ENCODE measurements at places on chromosomes 5 and 9.

GRCh38 chr5:158349987-158350386 is 491.0 kb upstream of the CLINT1 start:
- DNase-seq = no peak

DNA sequence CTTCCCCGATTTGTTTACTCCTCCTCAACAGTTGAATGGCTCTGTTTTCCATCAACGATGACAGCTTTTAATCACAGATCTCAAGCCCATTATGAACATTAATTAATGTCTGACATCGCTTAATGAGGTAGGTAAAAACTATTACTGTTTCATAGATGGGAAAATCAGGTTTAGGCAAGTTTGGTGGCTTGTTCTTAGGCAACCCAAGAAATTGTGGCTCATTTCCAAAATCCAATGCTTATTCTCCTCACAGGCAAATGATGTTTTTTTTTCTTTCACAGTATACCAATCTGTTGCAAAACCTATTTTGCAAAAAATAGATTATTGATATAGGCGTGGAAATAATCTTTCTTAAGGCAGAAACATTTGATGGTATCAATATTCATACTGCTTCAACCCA is 70.8 kb upstream of the CHD1 start:
- DNase-seq = no peak

DNA sequence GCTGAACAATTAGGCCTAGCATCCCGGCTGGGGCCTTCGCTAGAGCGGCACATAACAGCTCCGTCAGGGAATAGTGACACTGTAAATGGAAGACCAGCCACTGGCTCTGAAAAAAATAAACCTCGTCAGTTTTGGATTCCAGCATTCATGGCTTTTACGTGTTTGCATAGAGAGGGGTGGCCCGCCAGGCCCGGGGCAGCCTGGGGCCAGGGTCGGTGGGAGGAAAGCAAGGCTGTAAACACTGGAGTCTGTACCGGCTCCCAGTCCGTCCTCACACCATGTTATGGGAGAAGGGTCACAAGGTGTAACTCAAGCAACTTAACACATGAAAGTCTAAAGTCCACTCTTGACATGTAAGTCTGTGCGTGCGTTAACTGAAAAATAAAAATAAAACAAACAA is 11.2 kb downstream of the CCNI2 start:
- no peak for DNase-seq

DNA sequence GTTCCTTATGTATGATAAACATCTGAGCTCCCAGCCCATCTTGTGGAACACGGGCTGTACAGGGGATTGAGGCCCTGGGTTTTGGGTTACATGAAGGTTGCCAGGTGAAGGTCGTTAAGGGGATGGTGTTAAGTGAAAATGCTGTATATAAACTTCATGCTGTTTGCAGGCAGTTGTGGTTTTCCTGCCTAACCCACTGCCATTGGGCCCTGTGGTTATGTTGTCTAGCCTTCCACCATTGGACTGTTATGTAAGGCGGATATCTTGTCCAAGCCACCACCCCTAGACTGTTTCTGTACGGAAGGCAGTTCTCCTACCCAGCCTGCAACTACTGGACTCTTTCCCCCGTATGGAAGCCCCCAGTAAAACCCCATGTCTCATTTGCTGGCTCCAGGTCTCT is 246.1 kb downstream of the KIF4B start:
- no peak for DNase-seq

DNA sequence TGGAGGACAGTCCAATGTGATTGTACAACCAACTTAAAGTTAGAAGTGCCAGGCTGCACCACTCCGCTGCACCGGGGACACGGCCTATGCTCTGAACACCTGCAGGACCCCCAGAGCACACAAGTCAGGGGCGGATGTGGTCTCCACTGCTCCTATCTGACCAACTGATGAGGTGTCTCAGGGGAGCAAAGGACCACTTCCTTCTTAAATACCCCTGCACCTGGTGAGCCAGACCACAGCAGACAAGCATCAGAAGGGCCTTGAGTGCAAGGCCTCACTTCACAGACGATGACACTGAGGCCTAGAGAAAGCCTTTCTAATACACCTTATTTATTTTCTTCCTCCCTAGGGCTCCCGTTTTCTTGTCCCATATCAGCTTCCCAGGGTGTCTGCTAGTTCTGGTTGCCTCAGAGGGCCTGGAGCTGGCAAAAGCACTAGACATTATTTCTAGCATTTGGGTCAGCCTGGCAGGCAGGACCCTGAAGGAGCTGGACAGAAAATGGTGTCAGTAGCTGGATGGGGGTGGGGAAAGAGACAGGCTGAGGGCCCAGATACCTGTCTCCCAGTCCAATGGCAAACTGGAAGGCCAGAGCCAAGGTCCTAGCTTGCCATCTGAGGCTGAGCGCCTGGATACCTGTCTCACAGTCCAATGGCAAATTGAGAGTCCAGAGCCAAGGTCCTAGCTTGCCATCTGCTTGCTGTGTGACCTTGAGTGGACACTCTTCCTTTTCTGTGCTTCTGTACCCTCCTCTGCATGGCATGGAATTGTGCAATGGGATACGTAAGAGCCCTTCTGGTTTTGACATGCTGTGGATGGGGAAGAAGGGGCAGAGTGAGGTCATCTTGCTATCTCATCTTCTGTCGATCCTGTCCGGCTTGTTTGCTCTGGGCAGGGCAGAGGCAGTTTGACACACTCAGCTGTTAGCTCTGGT is 9.0 kb downstream of the CCDC69 start:
- DNase-seq = no peak

GRCh38 chr5:75610201-75610600 is 1.1 kb upstream of the ANKDD1B start:
- no peak for DNase-seq

DNA sequence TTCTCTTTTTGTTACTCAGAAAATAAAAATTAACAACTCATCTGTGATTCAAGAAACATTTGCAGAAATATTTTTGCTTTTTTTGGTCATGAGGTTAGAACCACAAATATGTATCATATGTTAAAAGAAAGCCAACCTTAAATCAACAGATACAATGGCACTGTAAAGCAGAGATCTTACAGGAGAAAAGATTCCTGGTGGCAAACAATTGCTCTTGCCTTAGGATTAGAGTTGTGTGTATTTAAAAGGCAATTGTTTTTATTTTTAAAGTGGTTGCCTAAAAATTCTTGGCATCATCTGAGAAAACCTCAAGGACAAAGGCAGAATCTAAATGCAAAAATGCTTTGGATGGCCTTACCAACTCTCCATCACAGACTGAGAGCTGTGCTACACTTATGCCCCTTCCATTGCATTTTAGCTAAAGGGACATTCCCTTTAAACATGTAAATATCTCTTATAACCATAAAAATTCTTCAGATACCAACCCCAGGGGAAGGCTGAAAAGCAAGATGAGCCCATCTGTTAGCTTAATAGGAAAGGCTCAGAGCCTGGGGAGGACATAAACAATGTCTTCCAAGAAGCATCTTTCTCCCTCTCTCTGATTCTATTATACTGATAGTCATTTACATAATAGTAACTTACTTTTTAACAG is 100.4 kb downstream of the FAM114A2 start:
- DNase-seq = no peak

GRCh38 chr5:172238334-172238733 is 44.4 kb downstream of the EFCAB9 start:
- DNase-seq = no peak

GRCh38 chr5:172178991-172179989 is 8.7 kb downstream of the STK10 start:
- no peak for DNase-seq

GRCh38 chr9:22157828-22158227 is 148.7 kb upstream of the CDKN2B start:
- DNase-seq = no peak

- DNase-seq = peak; percentile 76
Observed at GRCh38 chr5:114223866-114224265, 138.0 kb upstream of the KCNN2 start.

- DNase-seq = no peak
Observed at GRCh38 chr5:179375236-179375685, 30.0 kb upstream of the ADAMTS2 start.

DNA sequence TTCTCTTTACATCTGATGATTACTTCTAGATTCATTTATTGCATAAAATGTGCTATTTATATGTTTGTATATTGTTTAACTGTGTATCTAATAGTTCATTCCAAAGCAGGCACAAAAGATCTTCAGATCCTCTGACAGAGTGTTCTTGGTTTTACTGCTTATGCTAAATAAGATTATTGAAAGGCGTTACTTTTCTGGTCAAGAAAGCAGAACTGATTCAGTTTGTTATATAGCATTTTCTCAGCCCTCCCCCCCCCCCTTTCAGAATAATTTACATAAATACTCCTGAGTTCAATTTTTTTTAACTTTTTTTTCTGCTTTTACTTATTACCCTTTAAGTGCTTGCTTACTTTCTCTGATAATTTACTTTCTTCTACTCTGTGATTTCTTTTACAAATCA is 15.4 kb downstream of the CDC42SE2 start:
- DNase-seq = no peak

- no peak for DNase-seq
Observed at GRCh38 chr5:139361835-139362429, 20.3 kb downstream of the PAIP2 start.

DNA sequence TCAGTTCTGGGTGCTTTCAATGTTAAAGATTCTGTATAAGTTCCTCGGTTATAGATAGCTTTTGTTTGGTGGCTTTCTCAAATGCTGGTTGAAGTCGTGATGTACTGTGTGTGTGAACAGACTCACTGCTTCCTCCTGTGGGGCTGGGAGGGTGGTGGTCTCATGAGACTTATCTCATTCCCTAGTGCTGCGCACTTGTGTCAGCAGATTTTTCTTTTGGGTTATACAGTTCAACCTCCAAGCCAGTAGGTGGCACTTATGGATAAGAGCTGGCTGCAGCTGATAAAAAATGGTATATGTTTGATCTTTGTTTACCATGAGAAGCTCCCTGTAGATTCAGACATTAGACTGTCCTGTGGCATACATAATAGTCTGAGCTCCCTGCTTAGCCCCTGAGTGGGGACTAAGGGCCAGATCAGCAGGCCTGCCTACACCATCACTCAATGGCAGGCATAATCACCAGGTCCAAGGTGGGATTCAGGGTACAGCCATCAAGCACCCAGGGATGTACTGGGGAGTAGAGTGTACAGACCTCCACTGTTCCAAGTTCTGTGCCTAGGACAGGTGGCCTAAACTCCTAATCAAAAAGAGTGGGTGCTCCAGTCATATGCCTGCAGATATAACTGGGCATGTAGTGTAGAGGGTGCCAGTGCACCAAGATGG is 174.2 kb downstream of the OXCT1 start:
- DNase-seq = peak; percentile 6

GRCh38 chr5:58241389-58241788 is 218.5 kb downstream of the PLK2 start:
- peak; percentile 53 for DNase-seq

GRCh38 chr9:68714416-68715180 is 9.6 kb downstream of the PIP5K1B start:
- no peak for DNase-seq

DNA sequence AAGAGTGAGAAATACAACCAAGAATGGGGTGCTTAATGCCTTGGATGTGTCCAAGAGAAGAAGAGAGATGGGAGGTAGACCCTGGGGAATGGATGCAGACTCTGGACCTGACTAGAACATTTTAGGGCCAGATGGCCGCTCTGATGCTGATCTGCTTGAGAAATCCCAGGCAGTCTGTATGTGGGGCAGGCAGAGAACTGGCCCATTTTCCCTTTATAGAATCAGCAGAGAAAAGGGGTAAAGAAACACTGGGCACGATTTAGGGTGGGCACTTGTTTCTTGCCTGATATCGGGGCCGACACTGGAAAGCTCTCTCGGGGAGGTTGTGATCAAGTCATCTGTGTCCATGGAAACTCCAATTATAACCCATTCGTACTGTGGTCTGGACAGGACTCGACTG is 118.5 kb upstream of the FSTL4 start:
- no peak for DNase-seq

DNA sequence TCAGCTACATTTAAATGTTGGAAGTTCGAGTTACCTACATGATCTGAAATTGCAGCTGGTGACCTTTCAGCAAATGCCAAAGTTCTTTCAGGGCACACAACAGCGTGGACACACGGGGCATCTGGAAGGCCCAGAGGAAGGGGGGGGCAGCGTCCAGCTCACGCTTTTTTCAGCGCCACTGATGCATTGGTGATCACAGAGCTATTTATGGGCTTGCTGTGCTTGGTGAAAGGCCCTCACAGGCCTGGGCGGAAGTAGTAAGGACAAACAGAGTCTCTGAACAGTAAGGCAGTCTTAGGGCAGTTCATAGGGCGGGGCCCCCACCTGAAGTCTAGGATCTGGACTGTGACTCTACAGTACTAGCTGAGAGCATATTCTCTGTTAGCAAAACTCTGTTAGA is 6.6 kb upstream of the FBP2 start:
- no peak for DNase-seq

- no peak for DNase-seq
Observed at GRCh38 chr5:151451626-151452520, 4.5 kb downstream of the SLC36A1 start.

DNA sequence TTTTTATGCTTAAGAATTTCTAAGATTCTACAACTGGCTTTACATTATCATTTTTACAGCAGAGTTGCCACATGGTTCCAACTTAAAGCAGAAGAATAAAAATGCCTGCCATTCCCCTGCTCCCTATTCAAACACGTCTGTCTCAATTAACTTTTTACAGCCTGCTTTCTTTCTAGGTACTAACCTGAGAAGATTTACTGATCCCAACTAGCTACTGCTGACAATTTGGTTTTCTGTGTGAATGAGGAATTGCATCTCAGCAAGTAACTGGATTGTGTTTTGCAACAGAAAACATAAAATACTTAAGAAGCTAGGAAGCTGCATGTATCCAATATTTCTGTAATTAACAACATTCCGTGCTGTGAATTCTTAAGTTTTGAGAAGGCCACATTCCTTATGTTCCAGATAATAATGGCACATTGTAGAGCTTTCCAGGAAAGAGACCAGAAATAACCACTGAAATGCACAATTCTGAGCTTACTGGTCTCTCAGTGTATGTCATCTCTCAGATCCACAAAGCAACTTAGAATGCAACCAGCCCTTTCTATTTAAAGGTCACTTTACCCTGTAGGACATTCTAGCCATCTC is 306.8 kb upstream of the NMUR2 start:
- no peak for DNase-seq

- DNase-seq = no peak
Observed at GRCh38 chr9:84322828-84323227, 17.7 kb downstream of the SLC28A3 start.

GRCh38 chr9:127561491-127562278 is 50.4 kb upstream of the STXBP1 start:
- DNase-seq = peak; percentile 96

- DNase-seq = no peak
Observed at GRCh38 chr5:179267671-179268083, 77.6 kb downstream of the ADAMTS2 start.

GRCh38 chr5:61461417-61461816 is 129.4 kb downstream of the ZSWIM6 start:
- DNase-seq = peak; percentile 14
